ENCODE measurements at places on chromosomes 12 and 14.
A peak's percentile ranks its signal among the peaks of the same experiment; 100 is the strongest.

GRCh38 chr14:96086032-96086431, 46.9 kb downstream of the C14orf132 start:
- no peak overlapping the region for H3K4me3 ChIP-seq
- peaks cover 36% of the 10 kb centered on the region for H3K4me1 ChIP-seq
- peaks cover 11% of the 10 kb centered on the region for H3K36me3 ChIP-seq
- peak; percentile 87 for DNase-seq

DNA sequence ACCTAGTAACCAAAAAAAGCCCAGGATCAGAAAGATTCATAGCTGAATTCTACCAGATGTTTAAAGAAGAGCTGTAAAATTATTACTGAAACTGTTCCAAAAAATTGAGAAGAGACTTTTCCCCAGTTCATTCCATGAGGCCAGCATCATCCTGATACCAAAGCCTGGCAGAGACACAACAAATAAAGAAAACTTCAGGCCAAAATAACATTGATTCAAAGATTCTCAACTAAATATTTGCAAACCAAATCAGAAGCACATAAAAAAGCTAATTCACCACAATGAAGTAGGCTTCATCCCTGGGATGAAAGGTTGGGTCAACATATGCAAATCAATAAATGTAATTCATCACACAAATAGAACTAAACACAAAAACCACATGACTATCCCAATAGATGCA, 151.2 kb downstream of the PLCZ1 start:
- no peaks in the 10 kb centered on the region for H3K4me1 ChIP-seq
- no peaks in the 10 kb centered on the region for H3K36me3 ChIP-seq
- DNase-seq = no peak
- no peak overlapping the region for H3K27ac ChIP-seq
- no peak overlapping the region for H3K4me3 ChIP-seq

DNA sequence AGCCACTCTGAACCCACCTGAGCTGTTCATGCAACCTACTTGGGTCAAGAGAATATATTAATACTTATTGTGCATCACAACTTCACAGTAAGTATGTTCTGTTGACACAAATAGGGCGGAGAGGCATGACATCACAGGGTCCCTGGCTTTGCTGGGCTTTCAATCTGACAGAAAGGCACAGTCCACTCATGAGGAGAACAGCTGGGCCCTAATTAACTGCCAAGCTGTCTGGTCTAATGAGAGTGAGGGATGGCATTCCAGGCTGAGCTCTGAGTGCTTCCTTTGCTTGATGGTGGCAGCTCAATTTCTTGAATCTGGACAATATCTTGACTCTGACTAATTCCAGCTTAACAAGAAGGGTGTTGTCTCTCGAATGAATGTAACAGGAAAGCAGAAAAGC, 2.0 kb downstream of the EFCAB11 start:
- no peaks in the 10 kb centered on the region for H3K27me3 ChIP-seq
- peaks cover 25% of the 10 kb centered on the region for H3K4me1 ChIP-seq
- H3K36me3 ChIP-seq = no peaks in the 10 kb centered on the region
- DNase-seq = no peak
- no peak overlapping the region for H3K27ac ChIP-seq
- no peak overlapping the region for H3K4me3 ChIP-seq

DNA sequence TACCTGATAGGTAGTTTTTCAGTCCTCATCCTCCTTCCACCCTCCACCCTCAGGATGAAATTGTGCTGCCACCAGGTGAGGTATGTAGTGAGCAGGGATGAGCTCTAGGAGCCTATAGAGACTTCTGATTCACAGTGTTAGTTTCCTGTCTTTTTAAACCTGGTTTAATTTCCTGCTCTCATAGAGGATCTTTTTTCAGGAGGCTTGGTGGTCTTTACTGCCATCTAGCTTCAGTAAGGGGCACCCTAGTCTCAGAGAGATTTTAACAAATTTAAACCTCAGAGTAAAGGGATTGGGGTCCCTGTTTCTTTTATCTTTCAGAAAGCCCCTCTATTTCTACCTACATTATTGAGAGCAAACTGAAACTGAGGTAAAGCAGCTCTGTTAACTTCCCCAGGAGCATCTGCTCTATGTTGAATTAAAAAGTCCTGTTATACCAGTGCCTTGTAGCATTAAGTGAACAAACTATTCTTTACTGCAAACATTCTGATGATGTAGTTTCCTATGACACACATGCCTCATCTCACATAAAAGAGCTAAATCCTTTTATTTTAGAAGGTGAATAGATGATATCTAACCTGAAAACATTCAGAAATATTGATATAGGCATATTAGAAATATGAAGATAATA, 172.2 kb upstream of the DDHD1 start:
- no peaks in the 10 kb centered on the region for H3K36me3 ChIP-seq
- no peak overlapping the region for H3K4me3 ChIP-seq
- no peak overlapping the region for H3K27ac ChIP-seq

- H3K36me3 ChIP-seq = no peaks in the 10 kb centered on the region
- H3K4me1 ChIP-seq = peaks cover 9% of the 10 kb centered on the region
- peak; percentile 97 for DNase-seq
- H3K4me3 ChIP-seq = no peak overlapping the region
Observed at GRCh38 chr12:58803908-58804307, 116.4 kb downstream of the LRIG3 start.

- no peaks in the 10 kb centered on the region for H3K27me3 ChIP-seq
- H3K36me3 ChIP-seq = no peaks in the 10 kb centered on the region
- no peak for DNase-seq
- no peak overlapping the region for H3K4me3 ChIP-seq
Observed at GRCh38 chr14:33653308-33653695, 297.6 kb downstream of the EGLN3 start.
